LNCaP clone FGC (cell line): ENCODE measurements at places on chromosomes 2 and 18.

DNA sequence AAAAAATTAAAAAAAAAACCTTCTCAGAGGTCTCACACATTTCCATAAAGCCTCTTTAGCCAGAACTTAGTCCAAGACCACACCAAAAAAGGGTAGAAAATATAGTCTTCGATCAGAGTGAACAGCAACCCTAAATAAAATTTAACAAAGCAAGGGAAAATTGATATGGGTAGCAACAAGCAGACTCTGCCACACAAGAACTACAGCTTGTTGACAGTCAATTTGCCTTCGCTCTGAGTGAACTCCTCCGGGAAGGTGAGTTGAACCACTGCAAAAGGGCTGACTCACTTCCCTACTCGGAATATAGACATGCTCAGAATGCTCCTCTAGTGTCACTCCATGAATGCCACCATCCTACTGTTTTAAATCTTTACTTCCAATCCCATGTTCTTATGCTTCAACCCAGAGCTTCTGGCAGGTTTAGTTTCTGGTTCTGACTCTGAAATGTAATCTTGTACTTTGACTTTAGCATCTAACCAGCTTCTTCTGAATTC is 24.1 kb downstream of the GAD1 start:
- no peak for DNase-seq

GRCh38 chr2:79993144-79993543 is 311.4 kb downstream of the LRRTM1 start:
- no peak for DNase-seq

DNA sequence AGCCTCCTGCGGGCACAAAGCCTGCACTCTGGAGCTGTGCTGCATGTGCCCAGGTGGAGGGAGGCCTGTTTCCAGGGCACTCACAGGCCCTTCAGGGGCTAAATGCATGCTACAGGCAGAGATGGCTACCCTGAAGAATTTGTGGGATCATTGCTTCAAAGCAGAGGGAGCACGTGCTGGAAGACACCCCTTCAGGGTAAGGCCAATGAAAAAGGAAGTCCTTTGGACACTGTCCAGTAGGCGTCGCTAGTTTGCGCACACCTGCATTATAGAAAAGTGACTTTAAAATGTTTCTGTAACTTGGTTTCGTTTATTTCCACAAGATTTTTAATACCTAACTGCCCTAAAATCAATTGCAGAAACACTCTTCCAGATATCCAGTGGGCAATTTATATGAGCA is 325.3 kb downstream of the ZNF516 start:
- no peak for DNase-seq

DNA sequence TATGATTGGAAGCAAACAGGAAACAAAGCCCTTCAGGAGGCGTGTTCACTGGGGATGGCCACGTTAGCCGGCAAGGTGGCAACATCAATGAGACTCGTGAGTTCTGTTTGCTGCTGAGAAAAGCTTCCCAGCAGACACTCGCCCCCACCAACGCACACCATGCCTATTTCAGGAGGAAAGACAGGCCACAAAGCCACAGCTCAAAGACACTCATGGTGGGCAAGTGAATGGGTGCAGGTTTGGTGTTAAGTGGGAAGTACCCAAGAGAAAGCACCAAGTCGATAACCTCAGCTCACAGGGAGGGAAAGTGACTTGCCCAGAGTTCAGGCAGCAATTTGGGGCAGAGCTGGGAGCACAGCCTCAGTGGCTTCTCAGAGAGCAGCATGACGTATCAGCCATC is 10.5 kb upstream of the MTERF4 start:
- no peak for DNase-seq

DNA sequence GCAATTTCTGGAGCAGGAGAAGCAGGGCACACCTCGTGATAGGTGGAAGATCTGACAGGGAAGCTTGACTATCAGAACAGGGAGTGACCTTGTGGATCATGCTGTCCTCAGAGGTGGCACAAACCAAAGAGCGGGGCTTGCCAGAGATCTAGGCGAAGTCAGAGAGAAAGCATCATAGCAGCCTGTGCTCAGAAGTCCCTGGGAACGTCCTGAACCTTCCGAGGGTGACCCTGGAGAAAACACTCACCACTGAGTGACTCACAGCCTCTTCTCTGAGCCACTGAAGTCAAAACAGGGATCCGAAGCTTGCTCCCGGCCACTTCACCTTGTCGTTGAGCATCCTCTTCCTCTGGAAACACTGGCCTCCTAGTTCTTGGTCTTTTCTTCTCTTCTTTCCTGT is 56.7 kb downstream of the IL1R2 start:
- no peak for DNase-seq

- peak; percentile 39 for DNase-seq
These were observed at the start of gene EML4 for GRCh38 chr2:42169100-42169873. Gene EML4, plus strand, starts transcription at chr2:42169353. Its CDS starts 259 bp downstream, at chr2:42169612.

DNA sequence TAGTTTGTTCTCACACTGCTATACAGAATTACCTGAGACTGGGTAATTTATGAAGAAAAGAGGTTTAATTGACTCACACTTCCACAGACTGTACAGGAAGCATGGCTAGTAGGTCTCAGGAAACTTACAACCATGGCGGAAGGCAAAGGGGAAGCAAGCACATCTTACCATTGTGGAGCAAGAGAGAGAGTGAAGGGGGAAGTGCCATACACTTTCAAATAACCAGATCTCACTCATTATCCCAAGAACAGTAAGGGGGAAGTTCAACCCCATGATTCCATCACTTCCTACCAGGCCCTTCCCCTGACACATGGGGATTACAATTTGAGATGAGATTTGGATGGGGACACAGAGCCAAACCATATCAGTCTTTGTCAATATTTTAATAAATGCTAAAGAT is 5.0 kb upstream of the CRYGB start:
- DNase-seq, result no peak
